Hippocampal formation (tissue), 2 donors: ENCODE measurements at places on chromosomes 12 and 14.

DNA sequence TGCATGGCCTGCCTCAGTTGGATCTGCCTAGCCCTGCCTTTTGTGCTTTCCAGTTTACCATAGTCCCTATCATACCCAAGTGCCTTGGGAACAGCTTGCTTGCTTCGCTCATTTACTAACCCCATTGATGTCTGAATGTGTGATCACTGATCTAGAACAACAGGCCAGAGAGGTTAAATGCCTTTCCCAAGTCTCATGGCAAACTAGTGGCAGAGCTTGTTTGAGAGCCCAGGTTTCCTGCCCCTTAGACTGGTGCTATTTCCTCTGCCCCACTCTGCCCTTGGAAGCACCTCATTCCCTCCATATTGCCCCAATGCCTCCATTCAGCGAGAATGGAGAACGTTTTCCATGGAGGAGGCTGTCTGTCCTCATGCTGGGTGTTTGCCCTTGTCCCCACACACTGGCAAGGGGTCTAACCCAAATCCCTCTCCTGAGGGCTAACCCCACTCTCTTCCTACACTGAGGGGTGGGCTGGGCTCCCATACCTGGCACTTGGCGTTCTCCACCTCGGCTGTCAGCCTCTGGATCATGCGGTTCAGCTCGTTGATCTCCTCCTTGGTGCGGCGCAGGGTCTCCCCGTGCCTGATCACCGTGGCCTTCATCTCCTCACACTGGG, 19.8 kb downstream of the KRT7 start:
- DNase-seq = no peak

DNA sequence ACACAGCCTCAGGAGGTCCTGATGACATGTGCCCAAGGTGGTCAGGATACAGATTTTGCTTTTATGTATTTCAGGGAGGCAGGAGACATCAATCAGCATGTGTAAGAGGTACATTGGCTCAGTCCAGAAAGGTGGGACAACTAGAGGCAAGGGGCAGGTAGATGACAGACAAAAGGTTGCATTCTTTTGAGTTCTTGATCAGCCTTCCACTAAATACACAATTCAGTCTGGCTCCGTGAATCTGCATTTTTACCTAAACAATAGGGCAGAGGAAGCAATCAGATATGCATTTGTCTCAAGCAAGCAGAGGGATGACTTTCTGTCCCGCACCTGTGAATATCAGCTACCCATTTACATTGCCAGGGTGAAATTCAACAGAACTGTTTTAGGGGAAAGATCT, 178.6 kb downstream of the KSR2 start:
- DNase-seq = no peak

DNA sequence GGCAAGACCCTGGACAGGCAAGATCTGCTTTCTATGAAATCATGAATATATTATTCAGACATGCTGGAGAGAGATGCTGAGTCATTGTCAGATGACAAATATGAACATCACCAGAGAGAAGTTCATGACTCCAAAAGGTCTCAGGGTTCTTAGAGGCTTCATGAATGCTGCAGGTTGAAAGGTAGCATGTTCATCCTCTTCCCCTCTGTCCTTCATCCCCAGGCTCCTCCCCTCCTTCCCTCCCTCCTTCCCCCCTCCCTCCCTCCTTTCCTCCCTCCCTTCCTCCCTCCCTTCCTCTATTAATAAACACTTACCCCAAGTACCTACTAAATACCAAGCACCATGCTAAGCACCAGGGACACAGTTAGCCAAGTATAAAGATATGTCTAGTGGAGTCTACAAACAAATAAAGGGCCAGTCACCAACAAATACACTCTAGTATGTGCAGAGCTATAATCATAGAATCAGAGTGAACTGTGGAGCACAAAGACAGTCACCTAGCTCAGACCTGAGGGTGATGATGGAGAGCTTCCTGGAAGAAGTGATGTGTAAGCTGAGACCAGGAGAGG, 46.2 kb downstream of the RPH3A start:
- DNase-seq = no peak

DNA sequence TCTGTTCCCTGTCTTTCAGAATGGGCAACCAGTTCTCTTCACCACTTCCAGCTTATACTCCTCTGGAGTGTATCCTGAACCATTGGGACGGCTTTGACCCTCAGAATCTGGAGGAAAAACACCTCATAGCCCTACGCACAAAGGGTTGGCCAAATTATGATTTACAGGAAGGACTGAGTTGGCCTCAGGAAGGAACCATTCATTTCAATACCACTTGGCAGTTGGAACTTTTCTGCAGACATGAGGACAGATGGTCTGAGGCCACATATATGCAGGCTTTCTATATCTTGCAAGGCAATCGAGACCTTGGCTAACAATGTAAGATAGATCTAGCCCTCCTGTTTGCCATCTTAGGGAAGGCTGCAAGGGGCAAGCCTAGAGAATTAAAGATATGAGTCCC, 24.0 kb downstream of the CLECL1 start:
- no peak for DNase-seq

DNA sequence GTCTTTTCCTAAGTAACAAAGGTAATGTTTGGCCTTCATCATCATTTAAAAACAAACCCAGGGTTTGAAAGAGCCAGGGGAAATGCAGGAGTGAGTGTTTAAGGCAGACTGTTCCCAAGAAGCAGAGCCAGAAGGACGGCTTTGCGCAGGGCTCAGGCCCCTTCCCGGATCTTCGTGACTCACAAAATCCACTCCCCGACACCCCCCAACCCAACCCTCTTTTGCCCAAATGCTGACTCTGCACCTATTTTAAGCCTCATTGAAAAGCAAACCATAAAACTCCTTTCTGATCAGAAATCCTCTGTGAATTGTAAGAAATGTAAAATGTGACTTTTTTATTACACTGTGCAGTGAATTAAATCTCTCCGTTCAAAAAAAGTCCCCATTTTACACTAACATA, 67.5 kb downstream of the SETD3 start:
- DNase-seq = no peak

GRCh38 chr14:48391661-48392060, 716.3 kb upstream of the MDGA2 start:
- no peak for DNase-seq

DNA sequence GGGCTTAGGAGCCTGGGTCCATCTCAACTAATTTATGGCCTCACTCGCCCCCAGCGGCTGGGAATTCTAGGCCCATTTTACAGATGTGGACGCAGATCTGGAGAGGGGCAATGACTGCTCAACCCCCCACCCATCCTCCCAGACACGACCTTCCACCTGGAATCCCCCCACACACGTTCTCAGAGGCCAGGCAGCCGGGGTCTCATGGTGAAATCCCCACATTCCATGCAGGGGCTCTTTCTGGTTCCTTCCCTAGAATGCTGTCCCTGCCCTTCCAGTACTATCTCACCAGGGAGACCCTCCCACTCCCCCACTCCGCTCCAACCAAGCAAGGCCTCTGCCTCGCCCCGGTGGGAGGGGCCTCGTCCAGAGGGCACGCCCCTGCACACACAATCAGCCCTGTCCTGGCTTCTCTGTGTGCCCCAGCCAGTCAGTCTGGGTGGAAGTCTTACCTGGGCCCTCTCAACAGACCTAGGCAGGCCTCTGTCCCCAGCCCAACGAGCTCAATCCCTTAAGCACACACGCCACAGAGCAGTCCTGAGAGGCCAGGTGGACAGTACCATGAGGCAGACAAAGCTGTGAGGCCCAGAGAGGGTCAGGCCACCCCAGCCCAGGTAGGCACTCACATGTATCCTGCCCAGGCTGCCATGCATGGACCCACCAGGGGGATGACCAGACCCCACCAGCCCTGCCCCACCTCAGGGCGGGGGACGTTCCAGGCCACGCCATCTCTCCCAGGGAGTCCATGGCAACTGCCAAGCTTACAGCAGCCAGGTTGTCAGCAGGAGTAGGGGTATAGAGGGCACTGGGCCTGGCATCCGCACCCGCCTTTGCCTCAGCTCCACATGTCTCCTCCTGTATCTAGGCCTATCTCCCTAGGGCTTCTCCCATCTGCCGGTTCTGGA, 1.3 kb upstream of the ANKRD9 start:
- no peak for DNase-seq

DNA sequence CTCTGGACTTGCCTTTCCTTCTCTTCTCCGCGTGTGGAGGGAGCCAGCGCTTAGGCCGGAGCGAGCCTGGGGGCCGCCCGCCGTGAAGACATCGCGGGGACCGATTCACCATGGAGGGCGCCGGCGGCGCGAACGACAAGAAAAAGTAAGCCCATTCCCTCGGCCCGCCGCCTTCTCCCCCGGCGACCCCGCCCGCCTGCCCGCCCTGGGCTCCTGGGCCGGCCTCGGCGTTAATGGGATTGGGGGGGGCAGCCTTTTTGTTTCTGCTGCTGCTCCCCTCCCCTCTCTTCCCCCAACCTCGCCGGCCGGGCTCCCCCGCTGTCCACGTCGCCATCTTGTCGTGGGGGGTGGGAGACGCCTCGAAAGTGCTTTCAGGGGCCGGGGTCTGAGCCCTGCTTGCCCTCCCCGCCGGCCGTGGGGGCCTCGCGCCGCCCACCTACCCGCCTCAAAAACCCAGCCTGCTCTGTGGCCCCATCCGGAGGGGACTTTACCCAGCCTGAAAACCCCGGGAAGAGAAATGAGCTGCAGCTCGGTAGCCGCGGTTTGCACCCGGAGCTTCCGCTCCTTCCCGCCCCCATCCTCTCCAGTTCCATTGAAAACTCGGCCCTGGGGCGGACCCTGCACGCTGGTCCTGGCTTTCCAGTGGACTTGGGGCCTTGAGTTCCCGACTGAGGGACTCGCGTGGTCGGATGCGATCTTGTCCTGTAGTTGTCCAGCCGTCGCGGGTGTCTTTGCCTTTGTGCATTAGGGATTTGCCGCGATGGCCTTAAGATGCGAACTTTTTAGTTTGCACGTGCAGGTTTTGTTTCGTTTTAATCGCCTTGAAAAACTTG, 598 bp downstream of the HIF1A start:
- no peak for DNase-seq

- DNase-seq = no peak
Observed at GRCh38 chr12:21350975-21351374, 16.3 kb upstream of the SLCO1A2 start.

- no peak for DNase-seq
Observed at GRCh38 chr14:58712357-58712756, 74.6 kb downstream of the DACT1 start.

DNA sequence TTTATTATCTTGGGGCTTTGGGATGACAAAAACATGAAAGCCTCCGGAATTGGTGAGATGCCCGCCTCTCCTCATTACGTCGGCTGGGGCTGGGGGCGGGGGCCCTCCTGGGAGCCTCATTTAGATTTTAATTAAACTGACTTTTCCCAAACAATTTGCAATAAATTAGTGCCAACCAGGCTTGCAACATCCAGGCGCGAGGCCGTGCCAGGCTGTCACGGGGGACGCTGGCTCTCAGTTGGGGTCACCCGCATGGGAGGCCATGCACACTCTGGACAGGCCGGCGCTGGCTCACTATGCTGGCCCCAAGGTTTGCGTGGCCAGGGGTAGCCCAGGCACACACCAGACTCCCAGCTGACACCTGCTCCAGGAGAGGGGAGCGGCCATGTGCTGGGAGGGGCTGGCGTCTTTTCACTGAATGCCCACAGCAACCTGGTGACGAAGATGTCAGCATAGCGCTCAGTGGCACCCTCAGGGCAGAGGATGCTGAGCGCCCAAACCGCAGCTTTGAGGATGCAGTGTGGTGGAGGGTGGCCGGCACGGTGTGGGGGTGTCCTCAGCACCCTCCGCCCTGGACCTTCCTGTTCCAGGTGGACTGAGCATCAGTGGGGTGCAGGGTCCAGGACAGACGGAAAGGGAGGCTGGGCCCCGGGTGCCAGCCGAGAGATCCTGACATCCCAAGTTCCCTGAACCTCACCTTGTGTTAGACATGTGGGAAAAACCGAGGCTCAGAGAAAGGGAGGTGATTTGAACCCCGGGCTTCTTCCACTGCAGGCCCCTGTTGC, 190.8 kb upstream of the C14orf180 start:
- DNase-seq = no peak

DNA sequence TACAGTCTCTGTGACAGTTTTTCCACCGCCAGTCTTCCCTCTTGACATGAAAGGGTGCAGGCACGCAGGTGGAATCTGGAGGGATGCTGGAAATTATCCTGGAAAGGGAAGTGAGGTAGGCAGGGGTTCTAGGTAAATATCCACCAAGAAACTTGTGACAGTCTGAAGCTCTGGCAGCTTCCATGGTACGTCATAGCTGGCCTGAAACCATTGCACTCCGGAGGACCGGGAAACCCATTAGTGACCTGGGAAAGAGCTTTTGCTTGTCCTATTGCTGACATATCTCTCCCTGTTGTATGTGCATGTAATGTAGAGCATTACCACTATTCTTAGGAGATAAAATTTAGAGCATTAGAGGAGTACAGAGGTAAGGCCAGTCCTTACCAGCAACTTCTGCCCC, 275.9 kb downstream of the EGLN3 start:
- no peak for DNase-seq

DNA sequence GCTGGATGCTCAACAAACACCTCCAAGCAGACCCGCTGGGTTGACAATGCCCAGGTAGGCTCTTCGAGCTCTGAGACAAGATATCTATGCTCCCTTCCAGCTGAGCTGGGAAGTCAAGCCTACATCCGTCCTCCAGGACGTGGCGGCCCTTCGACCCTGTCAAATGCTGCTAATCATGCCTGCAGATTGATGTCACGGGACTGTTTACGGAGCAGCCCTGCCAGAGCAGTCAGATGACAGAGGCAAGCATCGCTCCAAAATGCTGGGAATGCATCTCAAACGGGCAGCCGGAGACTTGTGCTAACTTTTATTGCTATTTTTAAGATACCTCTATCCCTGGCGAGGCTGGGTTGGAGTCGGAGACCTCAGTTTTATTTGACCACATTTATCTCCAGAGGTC, 139.2 kb downstream of the NTF3 start:
- DNase-seq = no peak

GRCh38 chr14:56276108-56276507, 157.9 kb downstream of the PELI2 start:
- no peak for DNase-seq

- DNase-seq = no peak
Observed at GRCh38 chr14:104926619-104927431, 2.1 kb downstream of the PLD4 start.

GRCh38 chr12:4947253-4947652, 37.5 kb downstream of the KCNA1 start:
- no peak for DNase-seq

- no peak for DNase-seq
Observed at GRCh38 chr14:30355431-30355913, 203.5 kb upstream of the G2E3 start.

DNA sequence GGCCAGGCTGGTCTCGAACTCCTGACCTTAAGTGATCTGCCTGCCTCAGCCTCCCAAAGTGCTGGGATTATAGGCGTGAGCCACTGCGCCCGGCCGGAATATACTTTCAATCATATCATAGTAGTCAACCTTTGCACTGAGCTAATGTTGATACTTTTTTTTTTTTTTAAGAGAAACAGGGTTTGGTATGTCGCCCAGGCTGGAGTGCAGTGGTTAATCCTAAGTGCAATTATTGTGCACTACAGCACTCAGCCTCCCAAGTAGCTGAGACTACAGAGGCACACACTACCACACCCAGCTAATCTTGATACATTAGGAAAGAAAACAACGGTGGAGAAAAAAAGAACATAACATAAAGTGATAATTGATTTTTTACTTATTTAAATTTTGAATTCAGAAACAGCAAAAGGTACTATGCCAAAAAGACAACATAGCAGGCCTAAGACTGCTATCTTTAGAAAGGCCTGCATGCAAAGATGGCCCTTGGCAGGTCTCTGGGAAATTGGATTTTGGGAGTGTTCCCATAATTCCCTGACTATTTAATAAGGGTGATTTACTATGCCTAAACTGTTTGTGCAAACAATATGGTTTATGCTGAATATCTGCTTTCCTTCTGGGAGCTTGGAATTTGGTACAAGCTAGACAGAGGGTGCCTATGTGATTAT, 15.5 kb downstream of the BTBD7 start:
- no peak for DNase-seq

- no peak for DNase-seq
Observed at GRCh38 chr14:68857516-68858070, 64.7 kb upstream of the ZFP36L1 start.
